ENCODE measurements at places on chromosomes 5 and 9.

- no peak for DNase-seq
Measured at GRCh38 chr9:19922476-19923118, 133.8 kb upstream of the SLC24A2 start.

GRCh38 chr5:103271570-103272289 is 13.2 kb downstream of the MACIR start:
- DNase-seq = no peak

DNA sequence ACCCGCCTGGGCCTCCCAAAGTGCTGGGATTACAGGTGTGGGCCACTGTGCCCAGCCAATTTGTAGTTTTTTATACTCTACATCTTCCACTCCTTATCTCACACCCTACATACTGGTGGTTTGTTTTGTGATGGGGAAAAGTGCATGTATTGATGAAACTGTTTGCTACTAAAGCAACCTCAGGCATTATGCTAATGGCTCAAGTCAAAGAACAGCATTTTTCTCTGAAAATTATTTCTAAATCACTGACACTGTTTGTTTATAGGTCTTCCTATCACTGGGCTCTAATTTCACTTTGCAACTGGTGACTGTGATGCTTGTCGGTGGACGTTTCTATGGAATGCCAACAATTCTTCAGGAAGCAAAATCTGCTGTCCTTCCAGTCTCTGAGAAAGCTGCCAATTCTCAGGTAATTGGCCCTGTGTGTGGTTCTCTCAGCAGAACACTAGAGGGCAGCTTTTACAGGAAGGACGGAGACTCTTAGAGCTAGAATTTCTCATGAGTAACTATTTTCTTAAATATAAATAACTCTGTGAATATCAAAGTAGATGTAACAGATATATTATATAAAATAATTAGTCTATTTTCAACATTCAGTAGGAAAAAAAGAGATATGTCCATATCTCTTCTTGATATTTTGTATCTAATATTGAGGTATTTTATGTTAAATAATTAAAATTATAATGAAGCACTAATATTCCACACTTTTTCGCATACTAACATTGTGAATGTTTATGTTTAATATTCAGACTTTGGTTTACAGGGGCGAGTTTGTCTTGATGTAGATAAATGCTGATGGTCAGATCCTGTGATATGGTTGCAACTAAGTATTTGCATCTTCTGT is 244.1 kb downstream of the ADGRV1 start:
- DNase-seq = no peak

DNA sequence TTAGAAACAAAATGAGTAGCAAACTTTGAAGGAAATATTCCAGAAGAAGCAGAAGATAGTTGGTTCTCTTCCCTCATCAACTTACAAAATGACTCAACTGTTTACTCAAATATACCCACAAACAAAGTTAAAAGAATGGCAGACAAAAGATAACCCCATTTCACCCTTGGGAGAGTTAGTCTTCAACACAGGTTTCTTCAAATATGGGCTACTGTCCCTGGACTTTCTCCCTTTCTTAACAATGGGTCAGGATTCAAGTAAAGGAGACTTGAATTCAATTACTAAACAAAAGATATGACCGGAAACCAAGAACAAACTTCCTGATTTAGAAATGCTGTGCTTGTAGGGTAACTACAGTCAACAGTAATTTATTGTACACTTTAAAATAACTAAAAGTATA is 14.2 kb downstream of the RFX3 start:
- no peak for DNase-seq

DNA sequence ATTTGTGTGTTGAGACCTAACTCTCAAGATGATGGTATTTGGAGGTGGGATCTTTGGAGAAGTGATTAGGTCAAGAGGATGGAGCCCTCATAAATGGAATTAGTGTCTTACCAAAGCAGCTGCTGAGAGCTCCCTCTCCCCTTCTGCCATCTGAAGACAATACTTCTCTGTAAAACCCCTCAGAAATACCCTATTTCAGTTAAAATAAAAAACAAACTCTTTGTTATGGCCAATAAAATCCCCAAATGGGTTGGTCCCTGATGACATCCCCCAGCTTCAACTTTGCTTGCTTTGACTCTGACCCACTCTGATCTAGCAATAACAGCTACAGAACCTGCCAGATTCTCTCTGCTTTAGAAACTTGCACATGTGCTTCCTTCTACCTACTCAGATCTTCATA is 100.9 kb downstream of the SNCAIP start:
- no peak for DNase-seq

DNA sequence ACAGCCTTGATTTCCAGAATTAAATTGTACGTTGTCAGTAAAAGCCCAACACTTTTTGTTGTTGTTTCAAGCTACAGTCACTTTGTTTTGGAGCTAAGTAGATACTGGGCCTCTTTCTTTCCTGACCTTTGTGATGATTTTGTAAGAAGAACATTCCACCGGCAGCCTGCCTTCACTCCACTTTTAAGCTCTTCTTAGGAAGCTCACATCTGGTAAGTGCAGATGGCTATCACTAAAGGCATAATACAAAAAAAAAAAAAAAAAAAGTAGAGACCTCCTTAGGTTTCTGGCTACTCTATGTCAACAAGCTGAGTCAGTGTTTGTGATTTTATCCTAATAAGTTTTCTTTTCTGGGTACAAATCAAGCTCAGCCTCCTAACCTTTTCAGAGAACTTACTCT is 1922.1 kb upstream of the WWC1 start:
- no peak for DNase-seq

DNA sequence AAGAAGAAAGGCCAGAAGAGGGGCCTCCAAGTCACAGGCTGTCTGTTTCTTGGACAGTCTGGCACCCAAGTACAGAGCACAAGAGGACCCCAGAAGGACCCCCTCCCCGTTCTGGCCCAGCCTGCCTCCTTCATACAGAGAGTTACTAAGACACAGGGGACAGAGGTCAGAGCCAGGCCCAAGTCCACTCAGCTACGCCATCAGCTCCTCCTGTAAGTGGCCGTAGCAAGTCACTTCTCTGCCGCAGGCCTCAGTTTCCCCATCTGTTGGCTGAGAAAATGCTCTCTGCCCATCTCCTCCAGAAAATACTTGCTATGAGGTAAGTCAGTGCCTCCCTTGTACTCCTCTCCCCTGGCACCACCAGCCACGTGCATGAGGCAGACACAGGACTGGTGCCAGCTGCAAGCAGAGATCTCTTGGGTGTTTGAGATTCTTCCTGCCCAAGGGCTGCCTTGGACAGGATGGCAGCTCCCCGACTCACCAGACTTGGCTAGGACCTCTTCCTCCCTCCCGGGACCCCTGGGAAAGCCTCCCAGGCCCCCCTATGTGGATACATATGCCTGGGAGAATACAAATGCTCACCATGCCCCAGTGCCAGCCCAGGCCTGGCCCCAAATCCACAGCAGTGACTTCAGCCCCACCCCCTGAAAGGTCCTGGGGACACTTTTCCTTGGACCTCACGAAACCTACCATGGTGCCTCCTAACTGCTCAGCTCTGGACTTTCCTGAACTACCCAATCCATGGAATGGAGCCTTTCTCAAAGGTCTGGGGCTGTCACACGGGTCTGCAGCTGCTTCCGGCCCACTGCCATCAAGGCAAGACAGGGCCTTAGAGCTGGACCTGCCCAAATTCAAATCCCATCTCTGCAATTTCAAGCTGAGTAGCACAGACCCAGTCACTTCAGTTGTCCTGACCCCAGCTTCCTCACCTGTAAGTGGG is 5.1 kb downstream of the EEIG1 start:
- DNase-seq = no peak

GRCh38 chr5:16108418-16108817 is 71.2 kb downstream of the MARCHF11 start:
- DNase-seq = no peak
